ENCODE measurements at places on chromosomes 7 and 10.

GRCh38 chr7:73978661-73979563 lies 49.1 kb upstream of the ELN start:
- DNase-seq = peak; percentile 3

DNA sequence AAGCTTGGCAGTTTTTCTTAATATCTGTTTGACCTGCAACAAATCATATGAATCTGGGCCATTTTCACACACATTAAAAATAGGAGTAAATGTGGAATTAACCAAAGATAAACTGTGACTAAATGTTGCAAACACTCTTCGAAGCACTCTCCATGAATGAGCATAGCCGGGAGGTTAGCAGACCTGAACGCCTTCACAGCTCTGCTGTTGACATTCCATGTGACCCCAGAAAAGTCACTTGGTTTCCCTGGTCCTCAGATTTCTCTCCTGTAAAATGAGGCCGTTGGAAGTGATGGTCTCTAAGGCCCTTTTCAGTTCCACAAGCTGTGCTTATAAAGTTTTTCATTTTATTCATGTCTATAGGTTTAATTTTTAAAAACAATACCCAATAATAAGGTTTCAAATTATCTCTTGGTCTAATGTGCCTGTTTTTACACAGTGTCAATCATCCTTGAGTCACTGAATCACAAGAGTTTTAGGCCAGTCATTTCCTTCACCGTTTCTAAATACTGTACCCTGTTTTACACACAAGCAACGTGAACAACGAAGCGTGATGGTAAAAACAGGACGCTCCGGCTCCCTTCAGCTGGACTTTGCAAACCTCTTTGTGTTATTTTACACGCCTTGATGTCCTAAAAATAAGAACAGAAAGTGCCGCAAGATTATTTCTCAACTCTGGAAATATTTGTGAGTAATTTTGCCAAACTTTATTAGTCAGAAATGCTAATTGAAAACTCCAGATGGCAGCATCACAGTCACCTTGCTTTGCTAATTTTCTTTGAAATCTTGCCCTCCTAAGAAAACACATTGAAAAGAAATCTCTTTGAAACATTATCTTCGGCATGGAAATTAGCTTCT lies 38.6 kb upstream of the MET start:
- DNase-seq = no peak

GRCh38 chr10:115974351-115974750 lies 298.7 kb downstream of the GFRA1 start:
- DNase-seq = no peak

DNA sequence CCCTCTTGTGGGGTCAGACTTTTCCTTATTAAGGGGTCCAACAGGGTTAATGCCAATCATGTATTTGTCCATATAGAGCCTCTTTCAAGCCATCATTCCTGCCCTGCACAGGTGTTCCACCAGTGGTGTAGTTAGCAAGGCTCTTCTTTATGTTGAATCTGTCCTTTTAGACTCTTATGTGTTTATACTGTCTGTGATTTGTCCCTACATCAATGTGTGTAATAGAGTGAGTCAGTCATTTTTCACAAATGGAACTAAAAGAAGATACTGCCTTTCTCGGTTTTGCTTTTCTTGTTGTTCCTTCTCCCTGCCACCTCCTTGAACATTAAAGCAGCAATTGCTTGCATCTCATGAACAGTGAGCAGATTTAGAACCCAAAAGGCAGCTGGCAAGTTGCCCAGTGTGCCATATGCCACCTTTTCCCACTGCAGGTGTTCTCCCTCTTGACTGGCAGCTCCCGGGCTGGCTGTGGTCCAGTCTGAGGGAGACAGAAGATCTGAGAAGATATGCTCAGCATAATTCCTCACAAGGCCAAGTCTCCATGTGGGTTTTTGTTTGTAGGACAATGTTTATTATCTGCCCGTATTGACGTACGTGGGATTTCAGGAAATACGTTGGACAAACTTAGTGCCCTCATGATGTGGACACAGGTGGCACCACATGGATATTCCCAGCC lies 154.1 kb downstream of the LHFPL3 start:
- no peak for DNase-seq

GRCh38 chr7:158351481-158351880 lies 236.1 kb downstream of the PTPRN2 start:
- no peak for DNase-seq

DNA sequence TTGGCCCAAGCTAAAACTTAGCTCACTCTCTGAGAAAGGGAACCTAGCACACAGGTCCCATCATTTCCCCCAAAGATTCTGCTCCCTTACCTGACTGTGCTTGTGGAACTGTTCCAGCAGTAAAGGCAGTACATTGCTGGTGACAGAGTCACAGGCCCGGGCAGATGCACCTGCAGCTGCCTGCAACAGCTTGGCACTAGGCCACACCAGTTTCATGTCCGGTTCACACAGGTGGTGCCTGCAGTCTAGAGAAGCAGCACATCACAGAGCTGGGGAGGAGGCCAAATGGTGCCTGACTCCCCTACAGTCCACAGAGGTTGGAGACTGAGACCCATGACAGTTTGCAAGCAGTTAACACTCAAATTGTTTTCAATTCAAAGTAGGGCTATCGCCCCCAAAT lies 22.2 kb downstream of the ZDHHC16 start:
- DNase-seq = no peak

DNA sequence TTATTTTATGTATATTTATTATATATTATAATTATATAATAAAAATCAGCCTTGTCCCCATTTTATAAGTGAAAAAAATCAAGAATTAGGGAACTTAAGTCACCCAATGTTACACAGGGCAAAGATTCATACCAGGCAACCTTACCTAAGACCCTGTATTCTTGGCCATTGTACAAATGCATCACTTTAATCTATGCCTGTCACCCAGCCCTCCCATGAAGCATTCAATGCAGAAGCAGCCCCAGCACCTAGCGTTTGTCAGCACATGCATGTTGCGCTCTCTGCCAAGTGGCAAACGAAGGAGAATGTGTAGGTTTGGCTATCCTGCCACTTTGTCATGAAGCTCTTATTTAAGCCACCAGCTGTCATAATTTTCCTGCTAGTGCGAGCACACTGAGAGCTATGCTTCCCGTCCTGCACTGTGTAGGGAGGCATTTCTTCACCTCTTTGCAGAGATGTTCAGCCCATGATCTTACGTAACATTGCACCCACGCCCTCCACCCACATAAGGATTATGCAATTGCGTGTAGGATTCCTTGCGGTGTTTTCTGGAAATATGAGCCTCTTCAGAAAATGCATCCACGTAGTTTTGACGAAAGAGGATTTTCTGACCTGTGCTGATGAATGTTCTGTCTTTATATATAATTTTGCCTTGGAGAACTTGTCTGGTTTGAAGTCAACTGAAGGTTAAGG lies 7.7 kb upstream of the COBL start:
- no peak for DNase-seq

DNA sequence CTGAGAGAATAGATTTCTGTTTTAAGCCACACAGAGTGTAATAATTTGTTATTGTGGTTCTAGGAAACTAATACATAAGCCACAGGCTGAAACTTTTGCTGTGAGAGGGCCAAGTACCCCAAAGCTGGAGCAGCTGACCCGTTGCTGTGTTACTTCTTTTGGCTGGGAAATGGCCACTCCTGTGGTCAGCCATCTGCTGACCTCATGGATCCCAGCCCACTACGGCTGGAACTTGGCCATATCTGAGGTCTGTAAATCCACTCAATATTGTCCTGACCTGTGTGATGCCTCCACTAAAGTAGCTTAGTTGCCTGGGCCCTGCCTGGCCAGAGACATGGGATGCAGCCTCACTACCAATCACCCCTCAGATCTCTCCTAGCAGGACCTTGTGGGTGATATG lies 17.4 kb upstream of the LOXL4 start:
- DNase-seq = no peak

GRCh38 chr10:58712982-58713381 lies 200.3 kb downstream of the BICC1 start:
- DNase-seq = no peak

DNA sequence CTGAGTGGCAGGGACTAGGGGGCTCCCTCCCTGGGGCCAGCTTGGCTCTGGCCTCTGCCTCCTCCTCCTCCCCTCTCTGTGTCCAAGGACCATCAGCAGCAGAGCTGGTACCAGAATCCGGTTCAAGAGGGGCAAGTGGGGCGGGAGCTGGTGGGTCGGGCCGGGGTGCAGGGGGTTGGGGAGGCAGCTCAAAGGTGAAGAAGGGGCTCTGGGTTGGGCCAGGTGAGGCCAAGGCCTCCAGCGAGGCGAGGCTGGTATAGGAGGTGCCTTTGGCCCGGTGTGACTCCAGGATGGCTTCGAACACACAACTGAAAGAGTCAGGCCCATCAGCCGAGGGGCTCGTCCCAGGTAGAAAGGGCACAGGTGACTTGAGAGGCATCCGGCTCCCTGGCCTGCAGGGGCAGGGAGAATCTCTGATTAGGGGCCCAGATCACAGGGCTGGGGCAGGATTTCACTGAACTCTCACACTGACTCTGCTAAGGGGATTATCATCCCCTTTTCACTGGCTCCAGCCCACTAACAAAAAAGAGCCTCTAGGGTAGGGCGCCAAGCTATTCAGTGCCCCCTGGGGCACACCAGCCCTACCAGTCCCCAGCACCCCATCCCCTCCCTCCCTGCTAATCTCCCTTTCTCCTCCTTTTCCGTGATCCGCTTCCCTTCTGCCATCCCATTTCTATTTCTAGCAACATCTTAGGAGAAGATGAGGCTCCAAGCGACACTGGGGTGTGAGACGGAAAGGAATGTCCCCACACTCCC lies 4.6 kb downstream of the PSD start:
- DNase-seq = no peak

- DNase-seq = no peak
These were observed 3.7 kb upstream of the CALU start for GRCh38 chr7:128735436-128735835.

DNA sequence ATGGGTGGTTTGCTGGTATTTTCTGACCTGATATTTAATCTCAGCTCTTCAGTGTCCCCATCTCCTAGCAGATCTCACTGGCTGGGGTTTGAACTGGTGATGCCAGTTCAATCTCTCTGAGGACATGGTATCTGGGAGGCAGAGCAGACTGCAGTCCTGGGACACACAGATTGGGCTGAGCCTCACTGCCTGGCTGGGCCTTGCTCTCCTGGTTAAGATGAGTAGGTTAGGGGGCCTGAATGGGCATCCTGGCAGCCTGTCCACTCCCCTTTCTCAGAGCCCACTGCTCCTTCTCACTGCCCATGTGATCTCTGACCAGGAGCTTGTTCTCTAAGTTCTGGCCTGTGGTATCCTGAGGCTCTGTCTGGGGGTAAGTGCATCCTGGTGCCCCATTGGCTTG lies 363.4 kb downstream of the GLRX3 start:
- no peak for DNase-seq

GRCh38 chr10:74047871-74048270 lies 50.0 kb downstream of the VCL start:
- no peak for DNase-seq

DNA sequence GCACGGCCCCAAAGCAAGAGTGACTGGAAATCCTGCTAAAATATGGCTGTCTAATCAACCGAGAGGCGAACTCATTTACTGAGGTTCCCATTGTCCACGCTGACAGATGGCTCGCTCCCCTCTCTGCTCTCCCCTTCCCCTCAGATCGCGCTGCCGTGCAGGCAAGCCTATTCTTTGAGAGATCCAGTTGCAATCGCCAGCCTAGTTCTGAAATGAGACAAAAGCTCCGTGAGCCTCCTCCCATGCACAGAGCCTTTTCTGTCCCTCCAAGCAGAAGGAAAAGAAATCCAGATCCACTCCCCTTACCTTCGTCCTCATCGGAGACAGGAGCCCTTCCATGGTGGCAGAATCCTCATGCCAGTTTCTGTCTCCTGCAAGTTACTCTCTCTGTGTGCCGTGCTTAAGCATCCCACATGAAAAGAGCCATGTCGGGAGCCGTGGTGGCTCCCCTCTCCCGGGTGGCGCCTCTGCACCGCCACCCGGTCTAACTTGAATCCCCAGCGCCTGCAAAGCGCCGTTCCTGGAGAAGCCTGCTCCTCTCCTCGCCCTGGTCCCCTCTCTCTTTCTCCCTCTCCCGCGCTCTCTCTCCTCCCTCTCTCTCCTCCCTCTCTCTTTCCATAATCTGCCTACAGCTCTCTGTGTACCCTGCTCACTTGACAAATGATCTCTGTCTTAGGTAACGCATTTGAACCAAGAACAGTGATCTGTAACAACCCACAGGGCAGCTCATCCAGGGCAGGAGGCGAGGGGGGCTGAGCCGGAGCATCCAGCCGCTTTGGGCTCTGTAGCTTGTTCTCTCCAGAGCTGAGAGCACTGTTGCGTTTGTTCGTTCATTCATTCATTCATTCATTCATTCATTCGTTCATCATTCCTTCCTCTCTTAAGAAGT lies 156.8 kb downstream of the FRMD4A start:
- no peak for DNase-seq

DNA sequence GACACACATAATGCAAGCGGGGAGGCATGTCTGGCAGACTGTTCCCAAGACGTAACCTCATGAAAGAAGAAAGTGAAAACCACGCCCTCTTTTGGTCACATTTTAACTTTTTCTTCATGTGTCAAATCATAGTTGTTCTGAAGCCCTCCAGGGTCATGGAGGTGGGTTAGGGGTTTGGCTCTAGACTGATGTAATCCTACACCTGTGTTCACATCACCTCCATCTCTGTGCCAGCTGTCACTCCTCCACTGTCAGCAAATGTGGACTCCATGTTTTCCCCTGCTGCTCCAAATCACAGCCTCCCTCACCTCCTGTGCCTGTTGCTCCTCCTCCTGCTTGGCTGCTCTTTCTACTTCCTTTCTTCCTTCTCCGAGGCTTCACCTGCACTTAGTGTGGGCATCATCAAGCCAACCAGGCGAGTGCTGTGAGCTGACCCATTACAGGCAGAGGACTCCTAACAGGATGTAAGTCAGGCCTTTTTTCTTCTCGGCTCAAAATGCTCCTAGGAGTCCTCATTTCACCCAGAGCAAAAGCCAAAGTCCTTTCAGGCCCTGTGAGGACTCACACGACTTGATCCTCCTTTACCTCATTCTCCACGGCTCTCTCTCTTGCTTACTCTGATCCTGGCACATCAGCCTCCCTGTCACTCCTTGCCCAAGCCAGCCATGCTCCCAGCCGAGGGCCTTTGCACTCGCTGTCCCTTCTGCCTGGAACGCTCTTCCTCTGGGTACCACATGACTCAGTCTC lies 66.4 kb upstream of the IFRD1 start:
- DNase-seq = no peak

- no peak for DNase-seq
These were observed 148.1 kb upstream of the ZNF32 start for GRCh38 chr10:43796781-43797180.

GRCh38 chr7:29234438-29234837 lies 39.9 kb downstream of the CHN2 start:
- no peak for DNase-seq

DNA sequence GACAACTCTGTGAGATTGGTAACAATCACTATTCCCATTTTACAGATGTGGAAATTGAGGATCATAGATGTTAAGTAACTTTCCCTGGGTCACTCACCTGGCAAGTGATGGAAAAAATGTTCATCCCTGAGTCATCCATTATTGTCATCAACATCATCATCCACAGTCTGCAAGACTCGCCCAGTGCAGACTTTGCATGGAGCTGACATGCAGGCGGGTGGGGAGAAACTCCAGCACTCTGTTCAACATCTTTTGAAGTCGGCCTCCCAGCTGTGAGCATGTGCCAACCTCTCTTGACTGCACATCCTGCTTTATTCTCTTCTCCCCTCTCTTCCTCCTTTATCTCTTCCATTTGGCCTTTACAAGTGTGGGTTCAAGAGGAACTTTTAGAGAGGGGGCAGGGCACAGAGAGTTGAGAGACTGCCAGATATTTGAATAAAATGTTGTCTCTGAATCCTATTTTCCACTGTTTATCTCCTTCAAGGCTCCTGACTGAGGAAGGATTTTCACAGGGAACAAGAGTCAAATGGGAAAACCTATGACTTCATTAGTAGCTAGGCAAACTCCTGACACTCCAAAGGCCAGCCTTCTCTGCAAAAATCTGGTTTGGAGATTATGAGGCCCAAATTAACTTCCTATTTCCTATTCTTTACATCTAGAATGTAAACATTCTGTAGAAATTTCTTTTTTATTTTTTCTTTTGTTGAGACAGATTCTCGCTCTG lies 283.7 kb upstream of the PODXL start:
- DNase-seq = no peak

All from stimulated activated CD4-positive, alpha-beta T cell treated with anti-CD3 and anti-CD28 coated beads, TNF-alpha, amount 100 ng/mL, for 48 hours (primary cell).